CMK (cell line): ENCODE measurements at places on chromosomes 11 and 22.
A peak's percentile ranks its signal among the peaks of the same experiment; 100 is the strongest.

- DNase-seq, result no peak
These were observed at the start of gene RIC3 for GRCh38 chr11:8168485-8169257. RIC3 (minus strand) TSS chr11:8169025; CDS start chr11:8168989, 36 bp downstream.

- DNase-seq, result no peak
These were observed 48.4 kb upstream of the KCNQ1OT1 start for GRCh38 chr11:2748061-2748813.

- peak; percentile 56 for DNase-seq
These were observed 966 bp downstream of the AHNAK start for GRCh38 chr11:62545437-62546243.

GRCh38 chr22:31343235-31344191 is 2.6 kb downstream of the PATZ1 start:
- peak; percentile 41 for DNase-seq

- DNase-seq, result no peak
These were observed 18.2 kb upstream of the KIRREL3 start for GRCh38 chr11:127018683-127019279.

GRCh38 chr11:118610773-118611432 is 3.5 kb downstream of the PHLDB1 start:
- no peak for DNase-seq

DNA sequence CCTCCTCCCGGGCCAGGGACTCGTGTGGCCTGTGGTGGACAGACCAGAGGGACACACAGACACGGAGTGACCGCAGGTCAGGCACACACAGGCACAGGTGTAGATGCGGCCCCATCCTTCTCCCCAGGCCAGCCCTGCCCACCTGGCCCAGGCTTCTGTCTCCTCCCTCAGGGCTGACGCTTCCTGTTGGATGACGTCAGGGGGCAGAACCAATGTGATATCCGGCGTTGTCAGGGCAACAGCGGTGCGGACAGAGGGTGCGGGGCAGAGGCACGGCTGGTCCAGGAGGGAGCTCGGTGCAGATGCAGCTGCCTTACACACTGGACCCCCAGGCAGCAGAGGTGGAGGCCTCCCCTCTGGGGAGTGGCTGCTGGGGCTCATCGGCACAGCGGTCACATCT is 2.9 kb upstream of the TUBGCP6 start:
- no peak for DNase-seq

- DNase-seq, result peak; percentile 52
These were observed 24.1 kb upstream of the CDC42EP2 start for GRCh38 chr11:65290448-65291165.

DNA sequence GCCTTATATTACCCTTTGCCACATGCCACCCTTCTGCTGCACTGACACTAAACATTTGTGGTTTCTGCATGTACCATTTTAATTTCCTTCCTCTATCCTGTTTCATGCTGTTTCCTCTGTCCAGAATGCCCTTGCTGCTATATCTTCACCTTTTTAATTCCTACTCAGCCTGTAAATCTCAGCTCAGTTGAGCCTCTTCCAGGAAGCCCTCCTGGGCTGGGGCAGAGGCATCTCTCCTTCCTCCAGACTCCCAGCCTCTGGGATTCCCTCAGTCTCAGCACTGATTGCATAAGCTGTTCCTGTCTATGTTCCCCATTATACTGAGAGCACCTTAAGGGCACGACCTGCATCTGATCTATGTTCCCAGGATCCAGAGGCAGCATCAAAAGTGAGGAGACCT is 98.7 kb downstream of the RNF169 start:
- no peak for DNase-seq

DNA sequence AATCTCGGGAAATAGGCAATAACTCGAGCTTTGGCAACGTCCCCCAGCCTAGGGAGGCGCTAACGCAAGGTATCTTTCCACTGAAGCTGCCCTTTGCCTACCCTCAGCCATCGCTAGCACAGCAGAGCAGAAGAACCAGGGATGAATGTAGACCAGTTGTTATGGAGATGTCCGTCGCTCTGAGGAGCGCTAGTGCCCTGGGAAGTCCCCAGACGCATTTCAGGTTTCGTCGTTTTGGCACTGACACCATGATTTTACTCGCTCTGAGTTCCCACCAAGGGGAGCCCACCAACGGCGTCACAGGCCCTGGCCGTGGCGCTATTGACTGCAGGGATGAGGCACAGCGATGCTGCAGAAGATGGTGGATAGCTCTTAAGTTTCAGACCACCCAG is 22.7 kb upstream of the BDNF start:
- no peak for DNase-seq

DNA sequence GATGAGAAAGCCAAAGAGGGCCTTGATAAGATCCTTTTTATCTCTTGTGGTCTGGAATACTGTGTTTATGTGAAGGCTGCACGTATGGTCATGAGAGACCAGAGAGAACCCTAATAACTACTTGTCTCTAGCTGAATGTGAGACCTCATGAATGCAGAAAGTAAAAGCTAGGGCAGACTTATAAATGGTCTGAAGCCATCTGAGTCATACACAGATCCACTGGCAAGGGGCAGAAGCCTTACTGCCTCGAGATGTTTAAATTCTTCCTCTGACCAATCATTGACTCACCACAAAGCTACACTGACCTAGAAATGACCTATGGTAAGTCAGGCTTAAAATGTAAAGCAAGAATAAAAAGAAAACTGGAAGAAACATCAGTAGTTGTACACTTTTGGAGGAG is 22.7 kb upstream of the OR4B1 start:
- DNase-seq, result no peak

- DNase-seq, result no peak
These were observed 25.9 kb downstream of the MOV10L1 start for GRCh38 chr22:50115693-50116092.

- DNase-seq, result no peak
These were observed 1.1 kb downstream of the IGF2 start for GRCh38 chr11:2138068-2138430.

DNA sequence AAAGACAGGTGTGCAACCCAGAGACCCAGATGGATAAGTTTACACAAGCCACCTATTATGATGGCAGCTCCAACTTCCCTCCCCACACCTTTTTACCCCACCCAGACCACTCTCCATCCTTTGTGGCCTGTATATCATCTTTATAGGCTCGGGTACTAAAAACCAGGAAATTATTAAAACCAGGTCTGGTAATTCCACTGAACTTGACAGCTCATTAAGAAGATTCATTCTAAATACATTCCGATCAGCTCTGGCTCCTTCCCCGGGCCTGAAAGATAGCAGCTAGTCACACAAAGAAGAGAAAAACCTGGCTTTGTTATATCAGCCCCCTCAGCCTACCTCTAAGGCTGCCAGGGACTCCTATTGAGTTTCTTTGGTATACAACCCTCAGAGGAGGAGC is 67.9 kb upstream of the API5 start:
- no peak for DNase-seq

- DNase-seq, result no peak
These were observed 151.9 kb upstream of the NECTIN1 start for GRCh38 chr11:119880873-119881272.

DNA sequence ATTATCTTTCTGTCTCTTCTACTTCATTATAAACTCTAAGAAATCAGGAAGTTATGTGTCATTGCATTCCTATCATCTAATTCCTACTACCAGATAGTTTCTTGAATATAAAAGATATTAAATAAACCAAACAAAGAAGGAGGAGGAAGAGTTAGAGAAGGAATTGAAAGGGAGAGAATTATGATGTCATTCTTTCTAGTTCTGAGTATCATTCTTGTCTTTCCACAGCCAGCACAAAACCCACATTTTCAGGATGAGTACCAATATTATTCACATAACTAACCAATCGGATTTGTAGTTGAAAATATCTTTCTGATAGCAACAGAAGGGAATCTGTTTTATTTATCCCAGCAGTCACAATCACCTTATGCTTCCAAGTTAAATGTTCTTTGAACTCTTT is 13.3 kb downstream of the MS4A13 start:
- no peak for DNase-seq

GRCh38 chr22:38570779-38571364 is 889 bp upstream of the DMC1 start:
- DNase-seq, result peak; percentile 9

DNA sequence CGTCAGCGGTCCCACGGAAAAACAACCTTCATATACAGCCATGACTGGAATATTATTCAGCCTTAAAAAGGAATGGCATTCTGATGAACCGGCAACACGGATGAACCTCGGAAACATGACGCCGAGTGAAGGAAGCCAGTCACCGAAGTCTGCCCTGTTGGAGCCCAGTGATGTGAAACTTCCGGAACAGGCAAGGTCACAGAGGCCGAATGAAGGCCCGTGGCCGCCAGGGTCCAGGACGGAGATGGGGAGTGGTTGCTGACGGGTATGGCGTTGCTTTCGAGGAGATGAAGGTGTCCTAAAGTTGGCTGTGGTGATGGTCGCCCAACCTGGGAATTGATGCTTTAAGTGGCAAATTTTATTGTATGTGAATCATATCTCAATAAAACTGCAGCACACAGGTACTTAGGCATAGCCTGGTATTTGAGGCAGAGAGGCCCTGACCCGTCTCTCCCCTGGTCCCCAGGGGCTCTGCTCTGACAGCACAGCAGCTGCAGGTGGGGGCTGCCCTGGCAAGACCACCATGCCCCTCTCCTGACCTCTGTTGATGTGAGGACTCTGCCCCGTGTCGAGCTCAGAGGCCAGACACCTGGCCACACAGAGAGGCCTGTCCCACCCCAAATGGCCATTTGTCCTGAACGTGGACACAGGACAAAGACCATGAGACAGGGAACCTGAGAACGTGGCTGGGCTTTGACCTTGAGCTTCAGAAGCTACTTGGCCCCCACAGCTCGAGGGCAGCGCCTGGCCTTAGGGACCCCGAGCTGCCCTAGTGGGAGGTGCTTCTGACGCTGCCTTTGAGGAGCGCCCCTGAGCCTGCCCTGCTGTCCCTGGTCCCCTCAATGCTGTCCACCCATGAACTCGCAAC is 1090.8 kb downstream of the BRD1 start:
- no peak for DNase-seq

DNA sequence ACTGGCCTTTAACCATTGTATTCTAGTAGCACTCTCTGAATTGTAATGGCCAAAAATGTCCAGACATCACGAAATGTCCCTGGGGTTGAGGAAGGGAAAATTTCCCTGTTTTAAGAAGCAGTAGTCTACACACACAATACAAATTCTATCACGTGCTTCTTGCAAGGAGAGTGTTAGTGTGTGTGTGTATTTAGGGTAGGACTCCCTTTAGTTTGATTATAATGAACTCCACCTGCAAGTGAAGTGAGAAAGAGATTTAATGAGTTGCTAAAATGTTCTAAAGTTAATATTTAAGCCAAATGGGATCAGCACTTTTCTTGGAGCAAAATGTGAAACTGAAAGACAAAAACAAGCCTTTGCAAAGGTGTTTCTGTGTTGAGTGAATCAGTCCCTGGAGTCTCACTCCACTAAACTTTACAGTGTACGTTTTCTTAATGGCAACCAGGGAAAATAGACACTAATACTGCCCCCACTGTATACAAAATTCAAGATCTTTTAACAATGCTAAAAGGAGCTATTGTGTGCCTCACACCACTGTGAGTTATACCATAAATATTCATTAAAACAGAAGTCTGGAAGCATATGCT is 590.3 kb upstream of the TENM4 start:
- no peak for DNase-seq

DNA sequence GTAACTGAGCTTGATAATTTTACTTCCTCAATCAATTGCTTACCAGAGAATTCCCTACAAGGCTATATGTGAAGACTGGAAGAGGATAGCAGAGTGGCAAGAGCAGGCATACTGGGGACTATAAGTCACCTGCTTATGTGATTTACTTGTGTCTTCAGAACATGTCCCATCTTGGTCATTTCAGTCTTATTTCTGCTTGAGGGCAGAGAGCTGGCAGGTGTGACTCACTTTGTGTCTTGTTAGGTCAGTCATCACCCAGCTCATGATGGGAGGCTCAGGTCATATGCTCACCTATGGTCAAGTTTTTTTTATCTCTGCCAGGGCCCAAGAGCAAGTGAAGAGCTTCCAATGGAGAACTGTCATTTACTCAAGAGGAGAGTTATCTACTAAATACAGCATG is 6.2 kb downstream of the SRSF8 start:
- DNase-seq, result no peak

GRCh38 chr11:15929371-15929901 is 426.9 kb downstream of the SOX6 start:
- DNase-seq, result no peak

DNA sequence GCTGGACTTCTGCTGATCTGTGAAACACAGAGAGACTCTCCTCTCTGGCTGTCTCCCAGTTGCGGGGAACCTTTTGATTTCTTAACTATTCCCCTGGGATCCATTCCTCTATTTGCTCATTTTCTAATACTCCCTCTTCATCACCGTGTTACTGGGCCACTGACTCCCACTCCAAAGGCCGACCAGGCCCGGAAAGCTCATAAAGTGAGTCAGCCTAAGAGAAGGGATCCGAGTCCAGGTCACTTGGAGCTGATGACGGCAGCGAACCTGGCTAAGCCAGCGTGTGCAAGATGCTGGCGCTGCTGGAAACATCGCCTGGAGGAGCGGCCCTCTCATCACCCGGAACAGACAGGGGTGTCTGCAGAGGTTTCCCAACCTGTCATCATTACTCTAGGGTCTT is 112.8 kb downstream of the FBXO7 start:
- no peak for DNase-seq

- DNase-seq, result no peak
These were observed 654 bp upstream of the SYT8 start for GRCh38 chr11:1834062-1834610.

- DNase-seq, result no peak
These were observed 68.9 kb downstream of the C11orf58 start for GRCh38 chr11:16807306-16807705.

- DNase-seq, result no peak
These were observed 705.4 kb upstream of the TENM4 start for GRCh38 chr11:80146232-80146631.

DNA sequence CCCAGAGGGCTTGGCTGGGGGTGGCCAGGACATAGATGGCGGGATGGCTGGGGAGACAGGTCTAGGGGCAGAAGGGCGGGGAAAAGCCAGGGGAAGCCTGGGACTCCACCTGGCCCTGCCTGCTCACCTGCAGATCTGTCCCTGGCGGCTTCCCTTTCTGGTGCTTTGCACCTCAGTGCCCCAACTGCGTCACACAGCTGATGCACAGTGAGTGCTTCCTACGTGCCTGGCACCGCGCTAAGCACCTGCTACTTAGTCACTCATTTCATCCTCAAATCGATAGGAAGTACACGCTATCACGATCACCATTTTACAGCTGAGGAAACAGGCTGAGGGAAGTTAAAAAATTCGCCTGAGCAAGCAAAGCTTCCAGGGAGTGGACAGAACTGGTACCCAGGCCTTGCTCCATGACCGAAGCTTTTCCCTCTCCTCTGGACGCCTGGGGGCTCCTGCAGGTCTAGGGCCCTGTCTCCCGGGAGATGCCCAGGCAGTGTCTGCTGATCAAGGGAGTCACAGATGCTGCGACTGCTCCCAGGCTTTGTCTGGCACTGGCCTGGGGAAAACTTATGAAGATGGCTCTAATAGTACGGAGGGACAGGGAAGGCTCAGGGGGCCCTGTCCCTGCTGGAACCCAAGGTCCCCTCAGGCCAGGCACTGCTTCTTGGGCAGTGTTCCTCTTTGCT is 63.0 kb upstream of the TTLL12 start:
- DNase-seq, result no peak
